AG08396 (cell line): ENCODE measurements at places on chromosomes 7 and 10.

GRCh38 chr10:6065835-6066234 lies 3.7 kb upstream of the IL2RA start:
- no peak for DNase-seq

DNA sequence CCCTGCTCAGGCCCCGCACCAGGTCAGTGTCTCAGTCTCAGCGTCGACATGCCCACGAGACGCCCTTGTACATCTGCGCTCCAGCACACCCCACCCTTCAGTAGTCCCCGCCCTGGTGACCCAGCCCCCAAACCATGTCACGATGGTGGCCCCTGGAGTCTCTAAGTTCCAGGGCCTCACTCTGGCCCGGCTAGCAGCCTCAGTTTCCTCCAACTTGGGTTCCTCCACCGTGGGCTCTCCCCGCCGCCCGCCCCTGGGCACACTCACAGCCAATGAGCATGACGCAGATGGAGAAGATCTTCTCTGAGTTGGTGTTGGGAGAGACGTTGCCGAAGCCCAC lies 27.0 kb downstream of the KCNH2 start:
- no peak for DNase-seq

DNA sequence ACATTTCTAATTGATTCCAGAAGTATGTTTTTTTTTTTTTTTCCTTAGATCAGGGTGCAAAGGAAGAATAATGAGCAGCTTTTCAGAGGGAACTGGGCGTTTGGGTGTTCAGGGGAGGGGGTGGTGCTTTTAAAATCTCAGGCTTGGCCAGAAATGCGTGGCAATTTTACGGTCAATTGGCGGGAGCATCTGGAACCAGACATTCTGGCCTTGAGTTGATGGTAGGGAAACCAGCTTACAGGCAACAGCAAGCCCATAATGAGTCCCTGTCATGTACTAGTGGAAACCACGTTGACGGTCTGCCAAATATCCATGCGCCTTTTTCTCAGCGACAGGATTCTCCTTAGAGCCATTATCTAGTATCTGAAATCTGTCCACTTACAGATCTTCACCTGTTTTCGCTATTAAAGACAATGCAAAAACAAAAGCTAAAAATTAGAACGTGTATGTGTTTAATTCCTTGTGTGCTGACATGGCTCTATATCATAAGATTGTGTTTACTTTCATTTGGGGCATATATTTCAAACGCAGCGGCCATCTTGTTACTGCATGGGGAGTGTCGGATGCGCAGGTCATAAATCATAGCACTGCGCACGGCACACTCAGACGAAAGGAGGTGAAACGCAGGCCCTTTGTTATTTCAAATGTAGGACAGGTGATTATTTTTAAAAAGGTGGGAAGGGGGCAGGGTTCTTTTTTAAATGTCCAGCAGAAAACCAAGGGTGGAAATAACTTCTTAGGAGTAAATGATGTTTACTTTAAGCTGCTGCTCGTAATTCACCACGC lies 209.2 kb downstream of the AGMO start:
- DNase-seq: no peak

- no peak for DNase-seq
Measured at GRCh38 chr7:133932591-133932990, 194.5 kb upstream of the LRGUK start.

DNA sequence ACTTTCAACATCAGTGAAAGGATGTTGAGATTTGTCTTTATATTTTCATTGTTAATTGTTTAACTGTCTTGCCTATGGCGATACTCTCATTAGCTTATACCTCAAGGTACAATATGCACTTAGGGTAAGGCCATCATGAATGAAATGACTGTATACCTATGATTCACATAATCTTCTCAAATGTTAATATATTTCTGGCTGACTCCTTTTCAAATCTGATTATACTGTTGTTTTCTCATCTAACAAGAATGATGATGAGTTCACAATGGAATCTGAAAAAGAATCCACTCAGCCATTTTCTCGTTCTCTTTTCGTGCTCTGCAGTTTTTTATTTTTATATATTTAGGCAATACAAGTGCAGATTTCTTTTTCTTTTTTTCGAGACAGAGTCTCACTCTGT lies 159.1 kb downstream of the ARHGAP12 start:
- DNase-seq: no peak

- DNase-seq: no peak
Measured at GRCh38 chr10:110775020-110775375, 96.7 kb upstream of the PDCD4 start.

GRCh38 chr7:69631131-69631530 lies 32.9 kb downstream of the AUTS2 start:
- DNase-seq: no peak

GRCh38 chr7:94431619-94432280 lies 37.1 kb downstream of the COL1A2 start:
- no peak for DNase-seq

- no peak for DNase-seq
Measured at GRCh38 chr7:88311675-88312036, 5.0 kb upstream of the STEAP4 start.

DNA sequence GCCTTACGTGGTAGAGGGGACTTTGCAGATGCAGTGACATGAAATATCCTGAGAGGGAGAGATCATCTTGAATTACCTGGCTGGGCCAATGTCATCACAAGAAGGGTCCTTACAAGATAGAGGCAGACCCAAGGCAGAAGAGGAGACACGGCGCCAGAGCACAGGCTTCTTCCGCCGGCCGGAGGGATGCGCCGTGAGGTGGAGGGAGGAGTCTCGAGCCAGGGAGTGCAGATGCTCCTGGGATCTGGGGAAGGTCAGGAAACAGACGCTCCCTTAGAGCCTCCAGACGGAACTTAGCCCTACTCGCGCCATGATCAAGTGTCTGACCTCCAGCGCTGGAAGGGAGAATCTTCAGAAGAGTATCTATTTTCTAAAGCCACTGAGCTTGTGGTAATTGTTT lies 304.8 kb downstream of the GLRX3 start:
- no peak for DNase-seq

- no peak for DNase-seq
Measured at GRCh38 chr7:50142425-50143017, 49.5 kb upstream of the ZPBP start.

GRCh38 chr7:151768805-151769187 lies 108.1 kb downstream of the PRKAG2 start:
- DNase-seq: no peak

DNA sequence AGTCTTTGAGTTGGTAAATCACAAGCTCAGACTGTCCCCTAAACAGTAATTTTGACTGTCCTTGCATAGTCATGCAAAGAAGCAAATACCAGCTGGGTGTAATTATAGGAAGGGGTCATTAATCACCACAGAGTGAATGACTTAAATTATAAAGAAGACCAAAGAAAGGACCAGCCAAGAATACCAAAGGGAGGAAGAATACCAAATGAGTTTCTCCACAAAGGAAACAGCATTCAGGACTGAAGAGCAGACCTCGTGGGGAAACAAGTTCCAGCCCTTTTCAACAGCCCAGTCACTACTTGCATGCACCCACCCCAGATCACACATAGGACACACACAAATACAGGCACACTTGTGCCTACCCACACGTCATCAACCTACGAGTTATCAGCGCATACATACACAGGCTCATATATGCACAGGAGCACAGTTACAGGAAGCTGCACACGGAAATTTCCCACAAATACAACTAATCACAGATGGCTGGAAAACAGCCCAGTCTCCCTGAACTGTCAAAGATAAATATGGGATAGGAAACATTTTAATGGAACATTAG lies 77.6 kb downstream of the DENND2A start:
- DNase-seq: no peak

GRCh38 chr10:34249634-34250033 lies 565.5 kb downstream of the PARD3 start:
- no peak for DNase-seq

- DNase-seq: peak; percentile 23
Measured at GRCh38 chr7:68176974-68177373, 1180.3 kb downstream of the TYW1 start.

DNA sequence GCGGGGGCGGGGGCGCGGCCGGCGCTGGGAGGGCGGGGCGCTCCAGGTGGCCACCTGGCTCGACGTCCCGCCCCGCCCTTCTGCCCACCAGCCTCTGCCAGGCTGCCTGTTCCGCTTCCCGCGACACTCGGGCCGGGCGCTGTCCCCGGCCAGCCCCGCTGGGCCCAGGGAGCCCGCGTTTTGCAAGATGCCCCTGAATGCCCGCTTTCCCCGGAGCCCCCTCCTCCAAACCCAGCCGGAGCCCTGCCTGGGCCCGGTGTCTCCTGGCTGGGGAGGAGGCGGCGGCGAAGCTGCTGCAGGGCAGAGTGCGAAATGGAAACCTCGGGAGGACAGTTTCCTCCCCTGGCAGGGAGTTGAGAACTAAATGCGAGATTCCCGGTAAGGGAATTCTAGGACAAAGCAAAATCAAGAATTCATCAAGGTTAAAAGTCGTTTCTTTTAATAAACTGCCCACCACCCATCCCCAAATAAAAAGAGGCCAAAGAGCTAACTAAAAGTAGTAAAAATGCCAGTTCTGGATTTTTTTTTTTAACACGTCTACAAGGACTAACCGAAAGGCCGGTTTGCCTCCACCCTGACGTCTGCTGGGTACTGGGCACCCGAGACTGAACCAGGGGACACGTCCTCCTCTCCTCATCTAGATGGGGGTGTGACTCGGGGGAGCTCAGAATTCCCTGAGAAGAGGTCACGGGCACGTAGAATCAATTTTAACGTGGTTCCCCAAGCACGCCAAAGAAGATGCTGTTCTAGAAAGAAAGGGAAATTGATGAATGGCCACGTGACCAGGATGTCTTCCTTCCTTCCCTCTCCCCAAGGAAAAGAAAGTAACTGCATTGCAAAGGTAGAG lies 200.4 kb upstream of the NFE2L3 start:
- peak; percentile 48 for DNase-seq

DNA sequence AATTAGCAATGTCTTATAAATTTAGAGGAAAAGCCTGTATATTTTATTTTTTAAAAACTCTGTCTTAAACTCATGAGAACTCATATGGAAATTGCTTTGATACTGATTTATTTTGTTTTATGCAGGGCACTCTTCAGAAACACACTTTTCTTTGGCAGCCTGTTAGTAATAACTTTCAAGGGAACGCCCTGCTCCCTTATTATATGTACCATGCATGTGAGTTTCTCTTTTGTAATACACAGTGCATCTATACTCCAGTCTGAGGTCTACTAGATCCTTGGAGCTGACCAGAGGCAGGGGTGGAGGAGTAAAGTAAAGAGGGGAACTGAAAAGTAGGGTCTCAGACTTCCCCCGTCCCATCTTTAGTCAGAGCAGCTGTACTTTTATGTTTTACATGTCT lies 40.2 kb downstream of the GPR85 start:
- no peak for DNase-seq

DNA sequence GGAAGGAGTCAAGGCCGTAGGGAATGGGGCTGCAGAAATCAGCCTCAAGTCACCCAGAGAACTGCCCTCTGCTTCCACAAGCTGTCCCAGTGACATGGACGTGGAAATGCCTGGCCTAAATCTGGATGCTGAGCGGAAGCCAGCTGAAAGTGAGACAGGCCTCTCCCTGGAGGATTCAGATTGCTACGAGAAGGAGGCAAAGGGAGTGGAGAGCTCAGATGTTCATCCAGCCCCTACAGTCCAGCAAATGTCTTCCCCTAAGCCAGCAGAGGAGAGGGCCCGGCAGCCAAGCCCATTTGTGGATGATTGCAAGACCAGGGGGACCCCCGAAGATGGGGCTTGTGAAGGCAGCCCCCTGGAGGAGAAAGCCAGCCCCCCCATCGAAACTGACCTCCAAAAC lies 50.2 kb upstream of the PDCD4 start:
- no peak for DNase-seq

DNA sequence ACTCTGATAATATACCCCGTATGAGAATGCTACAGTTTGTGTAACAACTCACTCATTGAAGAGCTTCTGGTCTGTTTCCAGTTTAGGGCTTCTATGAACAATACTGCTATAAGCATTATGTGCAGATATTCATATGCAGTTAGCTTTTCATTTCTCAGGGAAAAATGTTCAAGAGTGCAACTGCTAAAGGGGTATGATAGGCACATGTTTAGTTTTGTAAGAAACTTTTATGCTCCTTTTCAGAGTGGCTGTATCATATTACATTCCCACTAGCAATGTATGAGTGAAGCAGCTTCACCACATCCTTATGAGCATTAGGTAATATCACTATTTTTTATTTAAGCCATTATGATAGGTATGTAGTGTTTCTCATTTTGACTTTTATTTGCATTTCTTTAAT lies 182.6 kb upstream of the CXCL12 start:
- no peak for DNase-seq

DNA sequence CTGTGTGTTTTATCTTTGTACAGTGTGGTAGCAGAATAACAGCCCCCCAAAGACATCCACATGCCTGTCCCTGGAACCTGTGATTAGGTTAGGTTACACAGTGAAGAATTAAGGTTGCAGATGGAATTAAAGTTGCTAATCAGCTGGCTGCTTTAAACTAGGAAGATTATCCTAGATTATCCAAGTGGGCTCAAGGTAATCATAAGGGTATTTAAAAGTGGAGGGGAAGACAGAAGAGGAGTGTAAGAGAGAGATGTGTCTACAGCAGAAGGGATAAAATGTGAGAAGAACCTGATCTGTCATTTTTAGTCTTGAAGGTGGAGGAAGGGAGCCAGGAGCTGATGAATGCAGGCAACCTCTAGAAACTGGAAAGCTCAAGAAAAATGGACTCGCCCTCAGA lies 117.6 kb downstream of the ARHGAP22 start:
- DNase-seq: no peak

DNA sequence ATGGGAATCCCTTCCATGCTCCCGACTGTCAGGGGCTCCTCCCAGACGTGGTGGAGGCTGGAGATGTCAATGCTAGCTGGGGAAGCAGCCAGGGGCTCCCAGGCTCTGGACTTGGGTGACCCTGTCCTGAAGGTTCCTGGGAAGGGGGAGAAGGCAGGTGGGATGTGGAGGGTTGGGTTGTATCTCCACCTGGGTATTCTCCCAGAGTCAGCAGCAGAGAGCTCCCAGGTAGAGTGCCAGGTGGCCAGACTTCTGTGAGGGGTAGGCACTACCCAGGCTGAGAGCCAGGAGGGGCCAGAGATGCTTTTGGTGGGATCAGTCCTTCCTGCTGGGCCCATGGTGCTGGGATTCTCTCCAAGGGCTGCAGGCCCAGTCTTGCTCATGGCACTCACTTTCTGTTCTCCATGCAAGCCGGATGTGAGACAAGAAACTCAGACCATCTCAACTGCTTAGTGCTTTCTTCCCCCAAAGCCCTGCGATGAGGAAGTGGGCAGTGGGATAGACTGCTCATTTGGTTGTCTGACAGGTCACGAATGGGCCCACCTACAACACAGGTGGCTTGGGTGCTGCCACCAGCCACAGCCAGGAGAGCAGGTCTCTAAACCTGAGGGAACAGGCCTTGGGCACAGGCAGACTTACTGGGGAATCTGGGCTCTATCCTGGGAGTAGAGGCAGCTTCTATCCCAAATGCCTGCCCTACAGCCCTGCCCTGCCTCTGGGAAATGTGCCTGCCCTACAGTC lies 52.5 kb upstream of the CAMK2B start:
- peak; percentile 7 for DNase-seq
